NCI-H1930 (cell line): ENCODE measurements at places on chromosomes 13 and 19.

GRCh38 chr19:49491030-49491803 is 3.8 kb downstream of the RPL13A start:
- no peak for DNase-seq

DNA sequence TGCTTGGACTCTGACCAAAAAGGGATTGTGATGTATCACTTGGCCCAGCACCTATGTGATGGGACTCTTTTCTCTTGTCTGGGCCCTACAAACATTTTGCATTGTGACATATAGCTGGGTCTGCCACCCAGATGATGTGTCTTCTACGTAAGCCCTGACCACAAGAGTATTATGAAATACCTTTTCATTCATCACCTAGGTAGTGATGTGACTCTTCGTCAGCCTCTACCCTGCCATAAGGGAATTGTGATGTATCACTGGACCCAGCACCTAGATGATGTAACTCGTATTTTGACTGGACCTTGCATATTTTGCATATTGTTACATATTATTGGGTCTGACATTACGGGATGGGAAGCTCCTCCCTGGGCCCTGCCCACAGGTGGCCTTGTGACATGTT is 29.7 kb upstream of the ZNF681 start:
- no peak for DNase-seq

DNA sequence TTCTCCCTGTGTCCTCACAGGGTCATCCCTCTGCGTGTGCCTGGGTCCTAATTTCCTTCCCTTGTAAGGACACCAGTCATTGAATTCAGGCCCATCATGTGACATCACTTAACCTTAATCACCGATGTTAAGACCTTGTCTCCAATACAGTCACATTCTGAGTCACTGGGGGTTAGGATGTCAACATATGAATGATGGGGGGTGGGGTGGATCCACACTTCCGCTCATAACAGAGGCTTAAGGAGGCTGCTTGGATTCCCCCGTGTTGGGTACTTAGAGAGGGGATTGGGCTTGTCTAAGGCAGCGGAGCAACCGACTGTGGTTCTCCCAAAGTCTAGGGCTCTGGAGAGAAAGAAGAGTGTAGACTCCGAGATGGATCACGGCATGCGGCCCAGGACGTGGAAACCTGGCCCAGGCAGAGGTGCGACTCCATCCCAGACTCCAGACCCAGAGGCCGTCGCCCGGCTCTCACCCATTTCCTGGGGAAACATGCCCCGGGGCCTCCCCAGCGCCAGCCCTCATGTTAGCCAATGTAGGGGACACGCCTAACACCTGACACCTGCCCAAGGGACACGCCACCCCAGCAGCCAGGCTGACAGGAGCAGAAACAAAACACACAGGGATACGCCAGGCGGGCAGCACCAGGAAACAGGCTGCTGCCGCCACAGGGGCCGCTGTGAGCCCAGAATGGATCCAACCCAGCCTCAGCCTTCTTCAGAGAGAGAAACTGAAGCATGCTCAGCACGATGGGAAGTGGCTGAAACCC is 17.1 kb upstream of the IGLON5 start:
- DNase-seq = no peak

DNA sequence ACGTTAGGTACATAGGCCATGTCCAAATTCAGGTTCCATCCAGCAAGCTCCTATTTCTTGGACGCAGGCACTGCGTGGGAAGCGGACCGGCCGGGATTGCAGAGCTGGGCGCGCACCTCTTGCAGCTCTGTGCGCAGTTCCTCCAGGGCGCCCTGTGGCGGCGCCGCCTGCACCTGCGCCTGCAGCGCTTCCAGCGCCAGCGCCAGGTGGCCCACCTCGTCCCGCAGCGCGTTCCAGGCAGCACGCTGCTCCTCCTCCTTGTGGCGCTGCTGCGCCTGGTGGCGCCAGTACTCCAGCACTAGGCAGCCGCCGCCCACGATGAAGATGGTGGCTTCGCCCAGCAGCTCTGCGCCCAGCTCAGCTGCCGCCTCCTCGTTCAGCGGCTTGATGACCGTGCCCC is 31.1 kb downstream of the OPA3 start:
- no peak for DNase-seq

DNA sequence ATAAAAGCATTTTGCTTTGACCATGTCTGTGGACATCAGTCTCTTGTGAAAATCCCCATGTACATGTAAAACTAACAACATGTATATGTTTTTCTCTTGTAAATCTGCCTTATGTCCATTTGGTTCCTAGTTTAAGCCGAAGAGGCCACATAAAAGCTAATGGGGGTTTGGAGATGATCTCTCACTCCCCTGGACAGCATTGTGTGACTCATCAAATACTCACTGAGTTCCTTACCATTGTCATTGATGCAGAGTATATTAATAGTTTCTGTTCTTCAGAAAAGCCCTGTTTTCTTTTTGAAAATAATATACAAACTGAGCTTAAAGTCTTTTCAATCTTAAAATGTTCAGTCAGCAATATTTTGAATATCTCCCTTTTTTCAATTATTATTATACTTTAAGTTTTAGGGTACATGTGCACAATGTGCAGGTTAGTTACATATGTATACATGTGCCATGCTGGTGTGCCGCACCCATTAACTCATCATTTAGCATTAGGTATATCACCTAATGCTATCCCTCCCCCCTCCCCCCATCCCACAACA is 536.7 kb upstream of the HTR2A start:
- DNase-seq = no peak

GRCh38 chr19:32519023-32519422 is 62.0 kb upstream of the PDCD5 start:
- DNase-seq = no peak

DNA sequence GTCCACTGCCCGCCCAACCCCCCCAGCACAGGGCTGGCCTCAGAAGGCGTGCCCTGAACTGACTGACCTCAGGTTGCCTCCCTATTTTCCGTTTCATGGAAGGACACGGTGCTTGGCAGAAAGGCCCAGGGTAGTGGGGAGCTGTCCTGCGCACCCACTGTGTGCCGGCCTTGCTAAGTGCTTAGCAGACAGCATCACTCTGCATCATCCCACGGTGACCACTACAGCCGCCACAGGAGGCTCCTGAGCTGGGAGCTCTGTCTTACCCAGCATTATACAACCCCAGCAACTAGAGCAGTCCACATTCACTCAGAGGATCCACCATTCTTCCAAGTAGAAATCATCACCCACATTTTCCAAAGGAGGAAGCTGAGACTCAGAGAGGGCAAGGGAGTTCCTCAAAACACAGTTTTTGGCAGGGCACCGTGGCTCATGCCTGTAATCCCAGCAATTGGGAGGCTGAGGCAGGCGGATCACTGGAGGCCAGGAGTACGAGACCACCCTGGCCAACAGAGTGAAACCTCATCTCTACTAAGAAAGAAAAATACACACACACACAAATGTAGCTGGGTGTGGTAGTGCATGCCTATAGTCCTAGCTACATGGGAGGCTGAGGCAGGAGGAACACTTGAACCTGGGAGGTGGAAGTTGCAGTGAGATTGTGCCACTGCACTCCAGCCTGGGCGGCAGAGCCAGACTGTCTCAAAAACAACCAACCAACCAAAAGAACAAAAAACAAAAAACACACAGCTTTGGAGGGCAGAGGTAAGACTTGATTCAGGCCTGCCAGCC is 1.6 kb downstream of the SBK2 start:
- DNase-seq = no peak

- DNase-seq = no peak
Observed at GRCh38 chr13:92974905-92975429, 251.6 kb upstream of the GPC6 start.

DNA sequence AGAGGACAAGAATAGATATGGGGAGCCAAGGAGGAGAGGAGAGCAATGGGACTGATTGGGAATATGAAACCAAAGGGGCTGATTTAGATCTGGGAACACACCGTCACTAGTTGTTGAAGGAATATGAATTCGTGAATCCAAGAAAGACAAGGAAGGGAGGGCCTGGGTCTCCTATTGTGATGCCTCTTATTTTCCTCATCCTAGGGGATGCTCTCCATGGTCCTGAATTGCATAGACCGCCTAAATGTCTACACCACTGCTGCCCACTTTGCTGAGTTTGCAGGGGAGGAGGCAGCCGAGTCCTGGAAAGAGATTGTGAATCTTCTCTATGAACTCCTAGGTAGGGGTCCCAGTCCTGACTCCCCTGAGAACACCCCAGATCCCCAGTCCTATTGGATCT is 21.5 kb downstream of the RYR1 start:
- no peak for DNase-seq

DNA sequence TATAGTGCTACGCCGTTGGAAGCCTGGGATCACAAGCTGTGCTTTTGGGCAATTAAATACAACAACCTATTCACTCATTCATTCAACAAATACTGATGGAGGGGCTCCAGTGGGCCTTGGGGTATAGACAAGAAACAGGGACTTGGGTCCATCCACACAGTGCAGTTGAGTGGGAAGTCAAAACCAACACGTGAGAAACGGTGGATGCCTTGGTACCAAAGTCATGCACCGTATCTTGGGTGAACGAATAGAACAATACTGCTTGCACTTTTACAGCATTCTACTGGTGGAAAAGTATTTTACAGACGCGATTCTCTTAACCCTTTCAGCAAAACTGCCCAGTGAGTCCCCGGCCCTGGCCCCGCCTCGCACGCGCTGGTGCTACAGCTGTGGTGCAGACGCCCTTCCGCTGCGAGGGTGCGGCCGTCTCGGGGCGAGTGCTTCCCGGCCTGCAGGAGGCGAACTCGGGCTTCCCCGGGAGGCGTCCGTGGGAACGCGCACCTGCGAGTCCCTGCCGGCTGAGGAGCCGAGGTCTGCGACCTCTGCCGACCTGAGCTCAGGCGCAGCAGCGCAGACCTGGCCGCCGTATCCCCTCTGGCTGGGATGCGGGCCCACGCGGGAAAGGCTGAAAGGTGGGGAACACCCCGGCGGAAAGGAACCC is 8.3 kb downstream of the TNFRSF19 start:
- peak; percentile 70 for DNase-seq

GRCh38 chr13:90055760-90056159 is 1291.7 kb upstream of the MIR17HG start:
- no peak for DNase-seq

DNA sequence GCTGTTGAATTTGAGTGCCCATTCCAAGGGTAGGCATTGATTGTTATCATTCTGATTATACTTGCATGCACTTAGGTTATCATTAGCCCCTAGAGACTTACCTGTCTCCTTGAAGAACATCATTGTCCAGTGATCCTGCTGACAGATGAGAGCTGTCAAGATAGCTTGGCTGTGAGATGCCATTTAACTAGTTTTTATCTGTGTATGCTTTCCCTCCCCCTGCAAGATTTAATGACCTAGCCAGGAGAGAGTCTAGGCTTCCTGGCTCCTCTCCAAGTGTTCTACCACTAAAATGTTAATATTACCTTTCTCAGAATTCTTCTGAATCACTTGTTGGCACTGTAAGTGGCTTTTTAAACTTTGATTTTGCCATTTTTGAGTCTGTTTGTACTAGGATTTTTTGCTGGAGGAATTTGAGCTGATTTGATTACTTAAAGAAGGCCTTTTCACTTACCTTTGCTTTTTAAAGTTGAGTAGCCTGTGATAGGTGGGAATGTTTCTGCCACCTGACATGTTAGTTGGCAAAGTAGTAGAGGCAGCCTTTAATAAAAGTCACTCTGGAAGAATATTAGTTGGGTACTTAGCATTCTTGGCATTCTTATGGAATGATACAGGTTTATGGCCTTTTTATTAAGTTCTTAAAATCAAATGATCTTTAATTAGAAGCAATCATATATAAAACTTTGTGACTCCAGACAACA is 41.1 kb downstream of the ARHGAP35 start:
- DNase-seq = no peak

DNA sequence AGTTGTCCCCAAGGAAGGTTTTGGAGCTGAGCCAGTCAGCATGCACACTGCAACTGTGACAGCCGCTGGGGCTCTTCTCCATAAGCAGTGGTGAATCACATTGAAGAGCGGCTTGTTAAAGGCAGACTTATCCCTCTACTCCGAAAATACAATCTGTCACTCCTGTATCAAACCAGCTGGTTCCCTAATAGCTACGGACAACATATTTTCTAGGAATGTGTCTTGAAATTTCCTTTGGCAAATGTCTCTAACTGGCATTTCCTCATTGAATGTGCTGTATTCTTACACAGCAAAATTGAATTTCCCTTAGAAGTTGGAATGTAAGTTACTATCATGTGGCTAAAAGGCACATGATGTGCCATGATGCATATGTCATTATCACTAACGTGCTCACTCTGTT is 104.0 kb upstream of the GPR12 start:
- DNase-seq = no peak

GRCh38 chr19:56699552-56699951 is 28.0 kb upstream of the ZNF835 start:
- no peak for DNase-seq

DNA sequence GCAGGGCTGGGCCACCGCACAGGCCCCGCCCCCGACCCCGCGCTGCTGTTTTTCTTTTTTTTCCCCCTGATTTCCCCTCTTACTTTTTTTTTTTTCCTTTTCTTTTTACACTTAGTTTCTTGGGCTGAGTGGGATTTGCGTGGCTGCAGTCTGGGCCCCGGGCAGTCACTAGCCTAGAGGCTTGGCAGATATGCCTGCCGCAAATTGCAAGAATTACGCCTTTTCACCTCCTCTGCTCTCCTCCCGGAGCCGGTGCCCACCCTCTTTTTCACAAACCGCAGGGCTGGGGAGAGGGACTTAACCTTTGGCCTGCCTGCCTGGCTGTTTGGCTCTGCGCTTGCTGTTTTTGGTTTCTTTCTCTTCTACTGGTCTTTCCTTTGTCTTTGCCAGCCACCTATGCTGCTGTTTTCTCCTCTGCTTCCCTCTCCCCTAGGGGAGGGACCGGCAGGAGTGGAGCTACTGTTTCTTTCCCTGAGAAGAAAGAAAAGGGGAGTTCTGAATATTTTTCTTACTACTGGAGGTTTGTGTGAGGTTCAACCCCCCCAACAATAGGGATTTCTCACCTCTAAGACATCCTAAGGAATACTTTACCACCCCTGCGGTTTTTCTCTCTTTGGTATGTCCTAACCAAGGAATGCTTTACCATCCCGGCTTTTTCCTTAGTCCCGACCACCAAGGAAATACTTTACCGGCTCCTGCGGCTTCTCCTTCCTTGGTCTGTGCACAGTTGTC is 11.0 kb downstream of the ZNF552 start:
- DNase-seq = no peak
